ENCODE measurements at places on chromosomes 3 and 15.
A peak's percentile ranks its signal among the peaks of the same experiment; 100 is the strongest.

DNA sequence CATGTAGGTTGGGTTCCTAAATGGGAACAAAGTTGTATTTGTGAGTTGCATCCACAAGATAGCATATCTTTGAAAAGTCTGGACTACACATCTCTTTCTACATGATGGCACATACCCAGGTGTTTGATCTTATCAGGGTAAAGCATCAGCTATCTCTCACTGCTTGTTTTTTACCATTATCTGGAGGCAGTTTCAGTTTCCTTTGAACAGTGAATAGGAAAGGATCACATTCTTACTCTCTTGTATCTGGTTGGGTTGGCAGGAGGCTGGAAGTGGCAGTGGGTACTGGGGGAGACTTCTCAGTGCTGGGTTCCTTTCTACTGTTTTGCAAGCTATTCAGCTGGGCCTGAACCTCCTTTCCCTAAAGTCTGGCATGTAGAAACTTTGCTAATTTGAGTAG is 4.1 kb downstream of the CEMIP start:
- no peak for DNase-seq

GRCh38 chr15:45225506-45226273 is 26.3 kb upstream of the SLC28A2 start:
- DNase-seq = no peak

- DNase-seq = no peak
Measured at GRCh38 chr3:160049565-160049964, 60.9 kb downstream of the IL12A start.

DNA sequence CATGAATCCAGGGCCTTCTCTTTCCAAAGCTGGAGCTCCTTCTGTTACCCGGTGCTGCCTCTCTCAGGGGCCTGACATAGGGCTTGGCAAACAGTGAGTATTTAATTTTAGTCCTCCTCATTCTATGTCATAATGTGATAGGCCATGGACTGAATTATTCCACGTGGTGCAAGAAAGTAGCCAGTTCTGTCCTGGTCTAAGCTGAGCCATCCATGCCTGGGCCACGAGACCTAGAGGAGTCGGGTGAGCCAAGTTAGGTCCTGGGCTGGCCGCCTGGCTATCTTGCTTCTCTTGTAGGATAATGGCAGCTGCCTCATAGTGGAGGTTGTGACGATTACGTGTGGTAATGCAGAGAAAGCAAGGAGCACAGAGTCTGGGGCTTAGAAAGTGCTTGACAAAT is 170.6 kb downstream of the FAM43A start:
- no peak for DNase-seq

- no peak for DNase-seq
Measured at GRCh38 chr3:183502237-183503181, 53.0 kb downstream of the KLHL6 start.

DNA sequence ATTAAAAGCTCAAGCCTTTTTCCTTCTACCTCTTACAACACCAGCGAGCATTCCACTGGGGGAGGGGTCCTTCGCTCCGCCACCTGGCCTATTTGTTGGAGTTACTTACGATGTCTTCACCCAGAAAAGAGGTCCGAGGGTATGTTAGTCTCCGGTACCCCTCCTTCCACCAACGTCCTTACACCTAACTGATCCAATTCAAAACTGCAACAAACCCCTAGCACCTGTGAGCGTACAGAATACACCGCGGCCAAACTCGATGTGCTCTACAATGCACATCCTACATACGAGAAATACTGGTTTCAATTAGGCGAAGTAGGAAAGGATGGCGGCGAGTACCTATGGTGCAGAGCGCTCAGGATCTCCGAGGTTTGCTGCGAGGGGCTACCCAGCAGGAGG is 944 bp downstream of the SLITRK3 start:
- DNase-seq = peak; percentile 14

DNA sequence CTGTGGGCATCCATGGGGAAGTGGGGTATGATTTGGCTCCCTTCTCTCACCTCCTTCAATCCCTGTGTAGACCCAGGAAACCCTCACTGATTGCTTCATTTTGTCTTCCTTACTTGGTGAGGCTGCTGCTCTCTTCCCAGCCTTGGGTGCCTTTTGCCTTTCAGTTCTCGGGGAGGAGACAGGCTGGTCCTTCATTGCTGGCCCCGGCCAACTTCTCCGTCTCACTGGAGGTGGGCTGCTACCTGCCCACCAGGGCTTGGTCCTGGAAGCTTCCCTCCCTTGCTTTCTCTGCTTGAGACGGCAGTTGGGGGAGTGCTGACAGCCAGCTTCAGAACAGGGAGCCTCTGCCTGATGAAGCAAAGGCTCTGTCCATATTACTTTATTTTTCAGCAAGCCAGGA is 4.7 kb downstream of the FOXL2 start:
- DNase-seq = no peak

DNA sequence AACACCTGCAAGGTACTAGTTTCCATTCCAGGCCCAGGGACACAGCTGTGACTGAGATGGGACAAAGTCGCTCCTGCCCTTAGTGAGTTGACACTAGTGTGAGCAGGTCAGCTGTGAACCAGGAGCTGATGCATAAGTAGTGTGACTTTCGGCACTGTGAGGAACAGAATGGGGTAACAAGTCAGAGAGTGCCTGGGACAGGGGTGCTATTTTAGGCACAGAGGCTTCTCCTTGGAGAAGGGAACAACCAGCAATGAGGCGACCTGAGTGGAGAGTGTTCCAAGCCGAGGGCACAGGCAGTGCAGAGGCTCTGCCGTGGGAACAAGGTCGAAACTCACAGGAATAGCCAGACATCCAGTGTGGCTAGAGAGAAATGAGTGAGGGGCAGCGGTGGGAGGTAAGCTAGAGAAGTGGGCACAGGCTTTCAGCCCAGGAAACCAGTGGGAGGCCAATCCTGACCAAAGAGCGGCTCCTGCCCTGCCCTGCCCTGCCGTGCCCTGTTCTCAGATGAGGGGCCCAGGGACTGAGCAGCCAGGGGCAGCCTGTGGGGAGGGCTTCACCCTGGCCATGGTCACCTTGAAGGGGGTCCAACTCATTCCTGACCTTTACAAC is 14.2 kb downstream of the DNAH1 start:
- no peak for DNase-seq

- DNase-seq = no peak
Measured at GRCh38 chr3:11847607-11848006, 922 bp upstream of the TAMM41 start.

DNA sequence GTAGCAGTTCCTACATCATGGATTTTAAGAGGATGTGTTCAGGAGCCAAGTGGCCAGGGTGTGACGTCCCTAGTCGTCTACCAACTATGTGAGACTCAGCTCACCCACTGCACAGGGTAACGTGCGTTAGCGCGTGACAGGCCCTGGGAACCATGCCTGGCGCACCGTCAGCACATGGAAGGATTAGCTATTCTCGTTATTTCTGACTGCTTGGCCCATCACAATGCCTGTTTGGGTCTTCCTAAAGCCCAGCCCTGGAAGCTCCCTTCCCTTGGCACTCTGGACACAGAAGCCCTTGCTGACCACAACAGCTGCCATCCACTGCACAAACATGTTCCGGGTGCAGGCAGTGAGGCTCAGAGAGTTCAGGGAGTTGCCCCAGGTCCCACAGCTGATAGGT is 91.0 kb upstream of the RPL32 start:
- no peak for DNase-seq

DNA sequence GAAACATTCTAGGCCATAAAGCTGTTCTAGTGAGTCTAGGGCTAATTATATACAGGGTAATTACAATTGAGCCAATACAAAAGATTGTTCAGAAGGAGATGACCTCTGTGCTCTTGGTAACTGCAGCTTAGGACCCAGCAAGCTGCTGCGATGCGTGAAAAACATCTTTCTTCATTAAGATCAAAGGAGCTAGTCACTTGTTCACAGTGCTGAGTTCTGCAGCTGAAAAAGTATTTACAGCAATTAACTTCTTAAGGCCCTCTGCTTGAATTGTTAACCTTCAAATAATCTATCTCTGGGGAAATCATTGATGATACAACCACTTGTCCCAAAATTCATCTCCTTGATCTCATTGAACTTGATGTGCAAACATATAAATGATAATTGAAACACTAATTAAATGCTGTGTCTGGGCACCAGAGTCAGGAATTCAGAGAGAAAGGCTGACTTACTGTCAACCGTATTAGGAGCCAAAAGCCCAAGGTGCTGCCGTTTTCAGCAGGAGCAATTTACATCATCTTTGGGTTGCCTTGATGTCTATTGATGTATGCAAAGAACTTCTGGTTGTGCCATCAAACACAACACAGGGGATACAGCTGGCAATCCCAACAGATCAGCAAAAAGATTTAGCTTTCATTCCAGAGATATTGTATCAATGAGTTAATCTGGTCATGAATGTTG is 213.0 kb downstream of the NECTIN3 start:
- no peak for DNase-seq

GRCh38 chr3:101379658-101380376 is 59.4 kb upstream of the IMPG2 start:
- DNase-seq = no peak

DNA sequence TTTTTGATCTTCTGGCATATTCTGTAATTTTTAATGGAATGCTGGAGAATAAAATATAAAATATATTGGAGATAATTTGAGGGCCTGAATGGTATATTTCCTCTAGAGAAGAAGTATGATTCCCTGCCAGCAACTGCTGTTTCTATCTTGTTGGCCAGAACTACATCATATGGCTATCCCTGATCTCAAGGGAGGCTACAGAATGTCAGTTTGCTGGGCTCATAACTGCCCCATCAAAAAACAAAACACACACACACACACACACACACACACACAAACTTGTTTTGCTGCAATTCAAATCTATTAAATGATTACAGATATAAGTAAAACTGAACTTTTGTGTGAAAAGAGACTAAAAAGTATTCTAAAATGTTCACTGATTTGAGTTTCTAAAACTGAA is 51.0 kb downstream of the RASA2 start:
- DNase-seq = peak; percentile 19

DNA sequence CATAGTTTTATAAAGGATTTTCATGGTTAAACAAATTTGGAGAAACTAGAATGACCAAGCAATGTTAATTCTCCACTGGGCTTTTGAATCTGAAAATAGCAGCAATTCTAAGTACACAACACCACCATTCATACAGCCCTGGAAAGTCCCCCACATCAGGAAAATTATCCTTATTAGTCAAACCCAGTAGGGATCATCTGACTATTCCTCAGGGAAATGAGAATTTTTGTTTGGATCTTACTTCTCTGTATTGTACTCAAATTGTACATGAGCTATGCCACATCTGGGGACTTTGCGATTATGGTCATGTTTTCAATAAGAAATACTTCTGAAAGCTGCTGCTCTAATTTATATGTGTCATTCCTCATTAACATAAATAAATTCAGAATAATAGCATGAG is 46.0 kb downstream of the RARB start:
- no peak for DNase-seq

- no peak for DNase-seq
Measured at GRCh38 chr3:104132566-104133403, 1233.9 kb upstream of the ALCAM start.

- no peak for DNase-seq
Measured at GRCh38 chr3:149018247-149018646, 26.9 kb downstream of the GYG1 start.

GRCh38 chr3:24272408-24272807 is 222.2 kb downstream of the THRB start:
- DNase-seq = no peak

DNA sequence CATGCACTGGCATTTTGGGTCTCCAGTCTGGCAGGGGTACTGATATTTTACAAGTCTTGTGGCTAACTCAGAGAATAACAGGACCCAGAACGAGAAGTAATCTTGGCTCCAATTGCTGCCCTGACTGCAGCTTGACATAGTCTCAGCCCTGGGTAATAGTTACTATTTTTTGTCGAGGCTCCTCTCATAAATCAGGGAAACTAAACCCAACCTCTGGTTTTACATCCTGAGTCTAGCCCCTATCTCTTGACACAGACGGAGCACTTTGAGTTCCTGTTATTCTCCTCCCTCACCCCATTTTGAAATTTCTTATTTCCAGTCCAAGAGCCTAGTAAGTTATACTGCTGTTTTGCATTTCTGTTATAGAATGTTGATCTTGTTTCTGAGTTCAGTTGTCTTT is 276.1 kb upstream of the GOLIM4 start:
- no peak for DNase-seq

GRCh38 chr3:81308306-81308705 is 453.1 kb downstream of the GBE1 start:
- no peak for DNase-seq

- DNase-seq = no peak
Measured at GRCh38 chr3:4804161-4805058, 174.8 kb upstream of the BHLHE40 start.

- DNase-seq = no peak
Measured at GRCh38 chr3:20055842-20056241, 15.6 kb downstream of the KAT2B start.

DNA sequence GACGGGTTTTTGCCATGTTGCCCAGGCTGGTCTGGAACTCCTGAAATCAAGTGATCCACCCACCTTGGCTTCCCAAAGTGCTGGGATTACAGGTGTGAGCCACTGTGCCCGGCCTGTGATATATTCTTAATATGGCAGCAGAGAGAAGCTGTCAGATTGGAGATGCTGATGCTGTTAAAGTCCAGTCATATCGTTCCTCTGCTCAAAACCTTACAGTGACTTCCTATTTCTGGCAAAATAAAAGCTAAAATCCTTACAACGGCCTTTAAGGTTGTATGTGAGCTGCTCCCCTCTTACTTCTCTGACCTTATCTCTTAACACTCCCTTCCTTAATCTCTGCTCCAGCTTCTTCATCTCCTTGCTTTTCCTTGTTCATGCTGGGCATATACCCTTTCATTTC is 26.6 kb upstream of the MGA start:
- no peak for DNase-seq

- no peak for DNase-seq
Measured at GRCh38 chr15:60697750-60698149, 218.8 kb upstream of the ICE2 start.

- DNase-seq = peak; percentile 93
Measured at GRCh38 chr3:58628823-58629562, 37.6 kb downstream of the FAM3D start.

- DNase-seq = no peak
Measured at GRCh38 chr3:113086560-113087461, 96.0 kb downstream of the GTPBP8 start.

- no peak for DNase-seq
Measured at GRCh38 chr15:35768949-35769348, 223.0 kb upstream of the DPH6 start.

DNA sequence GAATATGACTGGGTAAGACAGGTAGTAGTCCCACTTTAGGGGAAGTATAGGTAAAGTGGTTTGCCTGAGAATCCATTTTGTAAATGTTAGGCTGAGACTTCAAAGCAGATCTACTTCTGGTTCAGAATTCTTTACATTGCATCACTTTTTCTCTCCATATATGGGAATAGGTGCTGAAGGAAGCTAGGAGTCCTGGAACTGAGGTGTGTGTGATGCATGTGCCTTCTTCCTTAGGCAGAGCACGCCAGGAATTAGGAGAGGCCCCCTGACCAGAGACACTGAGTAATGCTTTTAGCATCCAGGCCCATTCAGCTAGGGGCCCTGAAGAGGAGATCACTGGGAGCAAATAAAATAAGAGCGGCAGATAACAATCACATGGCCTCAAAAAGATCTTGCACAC is 69.2 kb upstream of the DCP1A start:
- no peak for DNase-seq

GRCh38 chr15:66619152-66619903 is 53.5 kb upstream of the LCTL start:
- peak; percentile 66 for DNase-seq

GRCh38 chr3:139794469-139795265 is 116.9 kb upstream of the NMNAT3 start:
- DNase-seq = no peak

- DNase-seq = no peak
Measured at GRCh38 chr15:25987638-25988037, 124.5 kb upstream of the ATP10A start.

Measured in muscle of arm (tissue), 14 donors.